ENCODE measurements at places on chromosomes 7 and 10.
A peak's percentile ranks its signal among the peaks of the same experiment; 100 is the strongest.

DNA sequence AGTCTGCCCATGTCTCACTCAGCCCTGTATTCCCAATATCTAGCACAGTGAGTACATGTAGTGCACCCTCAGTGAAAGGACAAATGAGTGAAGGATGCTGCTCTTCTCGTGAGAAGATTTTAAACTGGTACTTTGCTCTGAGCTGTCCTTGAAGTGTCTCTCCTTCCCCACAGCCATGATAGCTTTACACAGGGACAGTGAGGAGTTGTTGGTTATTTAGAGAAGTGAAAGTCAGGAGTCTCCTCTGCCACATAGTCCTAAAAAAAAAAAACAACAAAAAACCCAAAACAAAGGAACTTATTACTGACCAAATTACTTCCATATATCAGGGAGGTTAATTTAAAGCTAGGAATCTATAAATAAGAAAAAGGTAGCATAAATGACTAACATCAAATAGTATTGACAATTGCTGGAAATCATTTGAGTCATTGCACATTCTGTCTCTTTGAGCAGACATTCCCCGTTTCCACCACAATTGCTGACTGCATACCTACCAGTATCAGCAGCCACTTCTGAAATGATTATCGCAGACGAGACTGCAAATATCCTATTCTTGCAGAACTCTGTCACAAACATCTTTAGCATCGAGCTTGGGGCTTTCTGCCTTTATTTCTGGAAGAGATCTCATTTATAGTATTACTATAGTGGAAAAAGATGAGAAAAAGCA is 202.1 kb downstream of the PTEN start:
- DNase-seq = no peak

DNA sequence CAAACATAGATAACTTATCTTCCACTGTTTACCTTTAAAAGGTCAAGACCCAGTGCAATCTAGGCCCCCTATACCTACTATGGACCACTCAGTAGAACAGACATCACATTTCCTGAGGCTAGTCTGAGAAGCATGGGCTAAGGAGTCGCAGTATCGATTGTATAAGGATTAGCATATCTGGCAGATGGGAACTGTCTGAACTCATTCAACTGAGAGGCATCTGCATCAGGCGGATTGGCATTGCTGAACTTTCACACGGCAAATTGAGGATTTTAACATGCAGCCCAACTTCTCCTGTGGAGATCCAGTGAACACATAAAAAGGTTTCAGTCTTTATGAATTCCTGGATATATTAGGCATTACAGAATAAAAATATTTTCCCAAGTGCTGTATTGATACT is 89.1 kb upstream of the LRGUK start:
- DNase-seq = no peak

GRCh38 chr7:33841705-33842129 is 63.6 kb upstream of the BMPER start:
- no peak for DNase-seq

DNA sequence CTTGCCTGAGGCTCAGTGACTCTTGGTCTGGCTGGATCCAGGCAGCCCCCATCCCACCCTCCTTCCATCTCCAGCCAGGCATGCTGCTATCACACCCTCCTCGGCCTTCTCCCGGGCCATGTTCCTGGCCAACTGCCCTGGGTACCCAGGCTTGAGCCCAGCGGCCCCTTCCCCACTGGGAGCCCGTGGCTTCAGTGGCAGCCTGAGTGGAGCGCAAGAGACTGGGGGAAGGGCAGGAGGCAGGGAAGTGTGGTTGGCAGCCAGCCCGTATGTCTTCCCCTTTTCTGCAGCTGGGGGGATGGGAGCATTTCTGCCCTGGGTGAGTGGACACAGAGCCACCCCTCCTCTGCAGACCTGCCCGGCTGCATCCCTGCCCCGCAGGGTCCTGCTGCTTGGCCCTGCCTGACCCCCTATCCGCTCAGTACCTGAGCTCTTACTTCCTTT is 148.5 kb downstream of the ARHGAP22 start:
- no peak for DNase-seq

DNA sequence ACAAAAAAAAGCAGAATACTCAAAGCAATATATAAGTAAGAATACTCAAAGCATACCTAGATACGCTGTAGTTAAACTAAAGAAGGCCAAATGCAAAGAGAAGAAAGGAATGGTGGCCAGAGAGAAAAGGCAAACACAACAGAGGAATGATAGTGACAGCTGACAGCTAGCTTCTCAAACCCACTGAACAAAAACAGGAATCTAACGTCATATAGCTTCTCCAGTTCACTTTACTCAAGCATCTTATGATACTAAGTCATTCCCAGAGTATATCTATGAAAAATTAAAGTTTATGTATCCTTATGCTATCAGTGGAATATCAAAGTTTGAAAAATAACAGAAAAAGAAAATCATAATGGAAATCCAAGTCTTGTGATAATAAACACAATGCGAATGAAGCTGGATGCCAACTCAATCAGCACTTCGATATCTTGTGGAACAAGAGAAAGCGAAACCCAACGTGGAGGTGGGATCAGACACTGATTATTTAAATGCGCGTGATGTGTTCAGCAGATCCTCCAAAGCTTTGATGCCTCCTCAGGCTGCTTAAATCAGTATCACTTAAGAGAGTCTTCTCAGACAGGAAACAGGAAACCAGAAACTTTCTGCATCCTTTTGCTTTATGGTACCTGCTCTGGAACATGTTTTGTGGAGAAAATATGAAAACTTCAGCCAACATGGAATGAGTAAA is 102.8 kb downstream of the PIP4K2A start:
- peak; percentile 54 for DNase-seq

All from stimulated activated CD4-positive, alpha-beta T cell treated with anti-CD3 and anti-CD28 coated beads, TNF-alpha, amount 100 ng/mL, for 4 hours (primary cell).